Activated naive CD8-positive, alpha-beta T cell treated with anti-CD3 and anti-CD28 coated beads, Interleukin-2, amount 10 ng/mL, durations not matched to agents 7 days and 5 days (primary cell): ENCODE measurements at places on chromosomes 6 and 20.

GRCh38 chr20:34062570-34063482, 49.2 kb downstream of the EIF2S2 start:
- H3K36me3 ChIP-seq = peaks cover 6% of the 10 kb centered on the region
- H3K27ac ChIP-seq = no peak overlapping the region
- DNase-seq = no peak
- peaks cover 25% of the 10 kb centered on the region for H3K4me1 ChIP-seq
- no peak overlapping the region for H3K4me3 ChIP-seq

GRCh38 chr6:27758491-27758890, 153.7 kb downstream of the OR2B2 start:
- H3K27ac ChIP-seq = no peak overlapping the region
- no peaks in the 10 kb centered on the region for H3K27me3 ChIP-seq
- no peak for DNase-seq
- no peaks in the 10 kb centered on the region for H3K36me3 ChIP-seq
- peak overlapping the region; percentile 86 for H3K4me3 ChIP-seq
- H3K4me1 ChIP-seq = peaks cover 30% of the 10 kb centered on the region

DNA sequence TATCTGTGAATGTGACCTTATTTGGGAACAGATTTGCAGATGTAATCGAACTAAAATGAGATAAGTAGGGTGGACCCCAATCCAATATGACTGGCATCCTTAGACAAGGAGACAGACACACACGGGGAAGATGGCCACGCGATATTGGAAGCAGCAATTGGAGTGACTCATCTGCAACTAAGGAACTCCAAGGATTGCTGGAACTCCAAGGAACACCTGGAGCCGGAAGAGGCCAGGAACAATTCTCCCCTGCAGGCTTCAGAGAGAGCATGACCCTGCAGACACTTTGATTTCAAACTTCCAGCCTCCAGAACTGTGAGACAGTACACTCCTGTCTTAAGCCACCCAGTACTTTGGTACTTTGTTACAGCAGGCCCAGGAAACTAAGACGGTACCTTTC, 19.5 kb upstream of the CNKSR3 start:
- no peak overlapping the region for H3K4me3 ChIP-seq
- peaks cover 2% of the 10 kb centered on the region for H3K4me1 ChIP-seq
- H3K27me3 ChIP-seq = no peaks in the 10 kb centered on the region
- no peak for DNase-seq
- H3K27ac ChIP-seq = no peak overlapping the region
- no peaks in the 10 kb centered on the region for H3K36me3 ChIP-seq

DNA sequence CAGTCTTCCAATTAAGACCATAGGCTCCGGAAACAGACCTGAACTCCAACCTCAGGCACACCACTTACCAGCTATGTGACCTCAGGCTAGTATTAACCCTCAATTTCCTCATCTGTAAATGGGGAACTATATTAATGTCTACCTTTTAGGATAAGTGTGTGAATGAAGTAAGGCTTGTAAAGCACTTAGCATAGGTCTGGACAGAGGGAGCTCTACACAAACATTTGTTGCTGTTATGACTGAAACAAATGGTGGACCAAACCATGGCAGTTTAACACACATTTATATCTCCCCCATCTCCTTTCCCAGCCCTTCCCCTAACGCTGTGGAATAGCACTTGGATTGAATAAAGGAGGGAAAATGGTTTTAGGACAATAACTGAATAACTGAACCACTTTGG, 48.7 kb downstream of the TSHZ2 start:
- H3K4me3 ChIP-seq = no peak overlapping the region
- DNase-seq = no peak
- H3K27me3 ChIP-seq = no peaks in the 10 kb centered on the region
- no peak overlapping the region for H3K27ac ChIP-seq
- H3K4me1 ChIP-seq = peaks cover 11% of the 10 kb centered on the region
- no peaks in the 10 kb centered on the region for H3K36me3 ChIP-seq

DNA sequence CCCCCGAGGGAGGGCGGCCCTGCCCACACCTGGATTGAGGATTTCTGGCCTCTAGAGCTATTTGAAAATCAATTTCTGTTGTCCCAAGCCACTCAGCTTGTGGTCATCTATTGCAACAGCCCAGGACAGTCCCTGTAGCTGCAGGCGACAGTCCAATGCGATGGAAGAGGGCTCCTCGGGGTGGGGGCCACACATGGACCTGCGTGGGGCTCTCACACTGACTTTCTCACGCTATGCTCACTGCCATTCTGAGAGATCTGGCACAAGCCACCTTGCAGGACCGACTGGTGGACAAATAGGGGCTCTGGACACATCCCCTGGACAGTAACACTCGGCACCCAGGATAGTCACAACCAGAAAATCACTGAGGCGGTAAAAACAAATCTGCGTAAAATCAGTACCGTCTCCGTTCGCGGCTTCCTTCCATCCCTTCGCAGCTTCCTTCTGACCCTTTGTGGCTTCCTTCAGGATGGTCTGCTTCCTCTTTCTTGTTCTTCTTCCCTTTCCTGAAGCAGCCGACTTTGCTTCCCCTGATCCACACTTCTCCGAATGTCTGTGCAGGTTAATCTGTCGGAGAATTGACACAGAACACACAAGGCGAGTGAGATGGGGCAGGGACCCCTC, 21.8 kb downstream of the CTCFL start:
- H3K27ac ChIP-seq = no peak overlapping the region
- H3K36me3 ChIP-seq = no peaks in the 10 kb centered on the region
- peaks cover 9% of the 10 kb centered on the region for H3K4me1 ChIP-seq
- peaks cover 55% of the 10 kb centered on the region for H3K27me3 ChIP-seq
- no peak overlapping the region for H3K4me3 ChIP-seq

- no peak overlapping the region for H3K4me3 ChIP-seq
- H3K4me1 ChIP-seq = no peaks in the 10 kb centered on the region
- H3K27ac ChIP-seq = no peak overlapping the region
- no peaks in the 10 kb centered on the region for H3K36me3 ChIP-seq
- DNase-seq = no peak
Observed at GRCh38 chr6:126888727-126889725, 229.4 kb upstream of the RSPO3 start.

GRCh38 chr20:36614781-36615557, 9.4 kb downstream of the RAB5IF start:
- no peak for DNase-seq
- peaks cover 20% of the 10 kb centered on the region for H3K36me3 ChIP-seq
- peak overlapping the region; percentile 13 for H3K27ac ChIP-seq
- H3K27me3 ChIP-seq = no peaks in the 10 kb centered on the region

DNA sequence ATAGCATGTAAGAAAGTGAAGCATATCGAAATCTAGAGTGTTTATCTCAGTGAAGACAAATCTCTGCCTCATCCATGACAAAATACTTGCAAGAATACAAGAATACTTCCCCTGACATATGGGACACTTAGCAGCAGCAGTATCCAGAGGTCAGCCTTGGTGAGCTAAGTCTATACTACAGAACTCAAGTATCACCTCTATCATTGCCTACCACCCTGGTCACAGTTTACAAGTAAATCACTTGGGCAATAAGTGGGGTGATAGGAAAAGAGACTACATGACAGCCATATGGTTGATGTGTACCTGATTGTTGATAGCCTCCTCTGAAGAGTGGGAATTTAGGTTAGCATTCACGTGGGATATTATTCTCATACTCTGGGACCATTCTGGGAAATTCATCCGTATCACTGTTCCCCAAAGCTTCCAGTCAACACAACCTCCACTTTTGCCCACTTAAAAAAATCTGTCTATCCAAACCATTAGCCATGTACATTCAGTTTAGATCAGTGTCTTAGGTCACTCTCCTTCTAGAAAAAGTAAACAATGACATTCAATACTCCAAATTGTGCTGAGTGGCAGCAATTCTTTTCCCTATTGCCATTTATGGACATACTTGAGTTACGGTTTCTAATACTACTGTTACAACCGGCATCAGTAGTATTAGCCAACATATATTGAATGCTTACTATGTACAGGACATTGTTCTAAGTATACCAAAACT, 118.2 kb upstream of the PRSS16 start:
- H3K36me3 ChIP-seq = peaks cover 5% of the 10 kb centered on the region
- peak overlapping the region; percentile 47 for H3K27ac ChIP-seq
- H3K27me3 ChIP-seq = no peaks in the 10 kb centered on the region
- no peak for DNase-seq

GRCh38 chr6:115078555-115078954, 735.7 kb upstream of the HS3ST5 start:
- H3K4me1 ChIP-seq = no peaks in the 10 kb centered on the region
- no peaks in the 10 kb centered on the region for H3K36me3 ChIP-seq
- no peak for DNase-seq
- no peak overlapping the region for H3K27ac ChIP-seq
- no peak overlapping the region for H3K4me3 ChIP-seq

DNA sequence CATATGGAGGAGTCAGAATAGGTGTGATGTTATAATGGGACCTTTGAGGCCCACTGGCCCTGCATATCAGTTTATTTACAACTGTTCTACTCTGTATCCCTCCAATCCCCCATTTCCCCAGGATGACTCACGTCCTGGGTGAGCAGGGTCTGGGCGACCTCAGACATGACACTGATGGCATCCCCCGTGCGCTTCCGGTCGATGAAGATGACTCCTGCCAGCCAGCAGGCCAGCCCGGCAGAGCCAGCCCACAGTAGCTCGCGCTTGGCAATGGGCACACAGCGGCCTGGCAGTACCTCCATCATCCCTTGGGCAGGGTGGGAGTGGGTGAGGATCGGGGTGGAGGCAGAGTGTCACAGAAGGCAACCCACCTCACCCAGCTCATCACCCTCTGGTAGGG, 5.6 kb downstream of the AGPAT1 start:
- DNase-seq = no peak
- H3K4me3 ChIP-seq = no peak overlapping the region
- peaks cover 20% of the 10 kb centered on the region for H3K36me3 ChIP-seq
- H3K27ac ChIP-seq = no peak overlapping the region
- no peaks in the 10 kb centered on the region for H3K27me3 ChIP-seq

- peak overlapping the region; percentile 72 for H3K4me3 ChIP-seq
- H3K27me3 ChIP-seq = peaks cover 25% of the 10 kb centered on the region
- H3K36me3 ChIP-seq = no peaks in the 10 kb centered on the region
- H3K27ac ChIP-seq = peak overlapping the region; percentile 37
Observed at GRCh38 chr6:3355358-3356055, 96.8 kb downstream of the PSMG4 start.

DNA sequence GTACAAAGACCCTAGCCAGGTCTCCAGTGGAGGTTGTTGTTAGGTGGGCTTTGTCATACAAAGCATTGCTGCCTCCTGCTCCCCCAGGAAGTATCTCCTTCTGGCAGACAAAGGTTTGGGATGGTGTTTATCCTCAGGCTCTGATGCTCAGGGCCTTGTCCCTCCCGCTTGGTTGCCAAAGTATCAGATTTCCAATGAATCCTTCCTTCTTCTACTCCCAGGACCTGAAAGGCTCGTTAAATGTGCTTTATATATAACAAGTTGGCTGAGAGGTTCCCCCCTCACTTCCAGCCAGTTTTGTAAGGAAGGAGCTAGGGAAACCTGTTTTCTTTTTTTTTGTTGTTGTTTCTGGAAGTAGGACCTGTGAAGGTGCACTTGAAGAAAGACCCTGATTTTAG, 14.4 kb downstream of the PTK7 start:
- H3K27me3 ChIP-seq = peaks cover 6% of the 10 kb centered on the region
- peaks cover 14% of the 10 kb centered on the region for H3K4me1 ChIP-seq
- no peak for DNase-seq
- no peak overlapping the region for H3K4me3 ChIP-seq

GRCh38 chr20:63331741-63332400, 29.3 kb downstream of the CHRNA4 start:
- peaks cover 2% of the 10 kb centered on the region for H3K36me3 ChIP-seq
- no peak for DNase-seq

GRCh38 chr6:111382476-111383294, 100.3 kb downstream of the REV3L start:
- peaks cover 33% of the 10 kb centered on the region for H3K36me3 ChIP-seq
- H3K27ac ChIP-seq = no peak overlapping the region
- DNase-seq = no peak
- peaks cover 1% of the 10 kb centered on the region for H3K4me1 ChIP-seq

DNA sequence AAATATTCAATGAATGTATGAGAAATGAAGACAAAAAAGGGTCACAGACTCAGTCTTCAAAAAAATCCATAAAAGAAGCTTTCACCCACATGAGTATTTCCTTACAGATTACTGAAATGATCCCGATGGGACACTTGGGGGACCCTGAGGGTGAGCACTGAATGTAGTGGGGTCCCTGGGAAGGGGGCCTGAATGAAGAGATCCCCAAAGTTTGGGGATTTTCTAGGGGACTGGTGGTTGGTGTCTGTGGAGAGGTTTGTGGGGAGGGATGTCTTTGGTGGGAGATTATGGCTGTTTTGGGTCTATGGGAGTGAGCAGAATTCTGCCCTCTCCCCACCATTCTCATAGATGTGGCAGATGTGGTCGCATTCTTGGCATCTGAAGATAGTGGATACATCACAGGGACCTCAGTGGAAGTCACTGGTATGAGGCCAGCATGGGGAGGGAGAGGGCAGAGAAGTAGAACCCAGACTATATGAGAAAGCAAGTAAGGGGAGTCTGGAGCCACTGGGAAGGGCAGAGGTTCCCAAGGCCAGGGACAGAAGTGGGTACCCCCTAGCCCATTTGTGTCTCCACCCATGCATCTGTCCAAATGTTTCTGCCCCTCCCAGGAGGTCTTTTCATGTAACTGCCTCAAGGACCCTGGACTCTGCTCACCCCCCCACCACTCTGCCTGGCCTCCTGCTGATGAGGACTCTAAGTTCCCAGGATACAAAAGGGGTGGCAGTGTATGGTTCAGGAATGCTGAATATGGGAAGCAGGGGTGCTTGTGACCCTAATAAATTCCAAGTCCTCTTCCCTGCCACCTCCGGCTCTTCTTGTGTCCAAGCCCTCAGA, 1.8 kb downstream of the HSD17B8 start:
- DNase-seq = no peak
- H3K4me1 ChIP-seq = peaks cover 42% of the 10 kb centered on the region
- peak overlapping the region; percentile 62 for H3K27ac ChIP-seq
- peaks cover 26% of the 10 kb centered on the region for H3K36me3 ChIP-seq

DNA sequence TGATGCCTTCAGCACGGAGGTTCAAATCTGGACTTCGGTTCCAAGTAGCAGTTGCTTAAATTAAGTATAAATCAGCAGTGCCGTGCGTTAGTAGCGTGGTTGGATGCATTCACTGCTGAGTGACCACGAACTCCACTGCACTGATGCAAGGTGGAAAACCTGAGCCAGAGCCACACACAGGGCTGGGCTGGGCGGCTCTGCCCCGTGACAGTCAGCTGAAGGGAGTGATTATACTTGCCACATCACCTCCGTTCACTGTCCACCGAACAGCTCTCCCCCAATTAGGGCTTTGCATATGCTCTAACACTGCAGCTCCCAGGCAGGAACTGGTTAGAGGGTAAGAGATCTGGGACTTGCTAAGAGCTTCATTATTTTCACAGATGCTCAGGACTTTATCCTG, 22.2 kb downstream of the PPP1R3G start:
- H3K27ac ChIP-seq = no peak overlapping the region
- H3K4me3 ChIP-seq = no peak overlapping the region
- H3K4me1 ChIP-seq = no peaks in the 10 kb centered on the region
- H3K27me3 ChIP-seq = no peaks in the 10 kb centered on the region

- DNase-seq = no peak
- H3K27me3 ChIP-seq = peaks cover 51% of the 10 kb centered on the region
- no peak overlapping the region for H3K27ac ChIP-seq
- H3K4me1 ChIP-seq = no peaks in the 10 kb centered on the region
- no peak overlapping the region for H3K4me3 ChIP-seq
- no peaks in the 10 kb centered on the region for H3K36me3 ChIP-seq
Observed at GRCh38 chr20:19756761-19757486, 1.1 kb upstream of the RIN2 start.
